ENCODE measurements at places on chromosomes 5 and 9.
A peak's percentile ranks its signal among the peaks of the same experiment; 100 is the strongest.

DNA sequence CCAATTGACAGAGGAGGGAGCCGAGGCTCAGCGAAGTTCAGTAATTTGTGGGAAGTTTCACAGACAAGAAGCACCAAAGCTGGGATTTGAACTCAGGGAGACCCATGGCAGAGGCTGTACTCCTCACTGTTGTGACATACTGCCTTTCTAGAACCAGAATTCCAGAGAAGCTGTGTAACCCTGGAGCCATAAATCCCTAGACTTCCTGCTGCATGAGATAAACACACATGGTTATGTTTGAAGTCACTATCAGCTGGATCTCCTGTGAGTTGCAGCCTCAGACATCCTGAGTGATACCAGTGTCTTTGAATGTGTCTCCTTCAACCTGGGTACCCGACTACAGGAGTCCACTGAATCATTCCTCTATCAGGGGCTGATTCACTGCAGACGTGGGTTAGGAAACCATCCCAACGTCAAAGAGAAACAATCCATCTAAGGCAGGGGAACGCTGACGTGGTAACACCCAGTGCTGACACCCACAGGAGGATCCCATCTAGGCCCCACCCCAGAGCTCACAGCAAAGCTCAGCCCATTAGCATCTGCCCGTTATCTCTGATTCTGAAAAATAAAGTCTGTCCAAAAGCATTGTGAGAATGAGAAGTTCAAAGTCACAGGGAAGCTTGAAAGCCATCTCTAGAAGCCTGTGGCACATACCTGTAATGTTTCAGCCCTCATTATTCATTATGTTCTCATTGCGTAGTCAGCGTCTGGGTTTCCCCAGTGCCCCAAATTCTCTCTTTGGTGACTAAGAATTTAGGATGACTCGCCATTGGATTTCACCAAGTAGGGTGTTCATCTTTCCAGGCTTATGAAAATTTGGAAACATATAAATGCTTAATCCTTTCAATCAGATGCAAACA is 36.3 kb upstream of the BASP1 start:
- DNase-seq, result peak; percentile 73

DNA sequence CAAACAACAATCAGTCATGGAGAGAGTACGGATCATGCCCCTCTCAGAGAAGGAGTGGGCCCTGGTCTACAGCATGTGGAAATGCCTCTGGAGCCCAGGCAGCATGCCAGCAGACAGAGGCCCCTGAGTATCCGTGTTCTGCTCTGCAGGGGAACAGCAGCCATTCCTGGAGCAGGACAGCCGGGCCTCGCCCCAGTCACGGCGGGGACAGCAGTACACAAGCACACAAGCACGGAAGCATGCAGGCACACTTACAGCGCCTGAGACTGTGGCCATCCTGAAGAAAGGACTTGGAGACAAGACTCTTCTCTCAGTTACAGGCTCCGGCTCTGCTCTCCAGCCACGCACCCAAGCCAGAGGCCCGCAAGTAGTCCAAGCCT is 102.6 kb upstream of the ALDH1B1 start:
- DNase-seq, result no peak

GRCh38 chr9:13569602-13570067 is 290.1 kb upstream of the MPDZ start:
- no peak for DNase-seq

DNA sequence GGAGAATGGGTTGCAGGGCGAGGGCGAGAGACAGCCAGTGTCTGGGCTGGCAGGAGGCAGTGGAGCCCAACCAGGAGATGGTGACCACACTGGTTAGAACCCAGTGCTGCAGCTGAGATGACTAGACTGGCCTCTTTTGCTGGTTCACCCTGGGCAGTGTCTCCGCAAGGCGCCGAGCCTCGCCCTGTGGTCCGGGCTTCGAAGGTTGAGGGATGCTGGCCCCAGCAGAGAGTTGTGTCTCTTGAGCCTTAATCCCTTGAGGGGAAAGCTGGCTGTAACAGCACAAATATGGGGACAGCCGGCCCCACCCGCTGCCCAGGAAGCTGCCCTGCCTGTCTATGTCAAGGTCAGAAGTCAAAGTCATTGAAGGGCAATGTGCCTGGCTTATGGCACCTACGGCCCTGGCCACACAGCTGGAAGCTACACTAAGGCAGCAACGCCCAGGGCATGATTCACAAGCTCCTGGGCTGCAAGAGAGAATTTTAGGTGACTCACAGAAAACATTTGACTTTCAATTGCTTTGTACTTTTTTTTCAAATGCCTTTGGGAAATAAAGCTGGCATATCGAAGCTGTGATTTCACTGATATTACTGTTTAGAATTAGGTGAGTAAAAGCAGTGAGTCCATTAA is 33.3 kb downstream of the NKX2-5 start:
- peak; percentile 82 for DNase-seq

DNA sequence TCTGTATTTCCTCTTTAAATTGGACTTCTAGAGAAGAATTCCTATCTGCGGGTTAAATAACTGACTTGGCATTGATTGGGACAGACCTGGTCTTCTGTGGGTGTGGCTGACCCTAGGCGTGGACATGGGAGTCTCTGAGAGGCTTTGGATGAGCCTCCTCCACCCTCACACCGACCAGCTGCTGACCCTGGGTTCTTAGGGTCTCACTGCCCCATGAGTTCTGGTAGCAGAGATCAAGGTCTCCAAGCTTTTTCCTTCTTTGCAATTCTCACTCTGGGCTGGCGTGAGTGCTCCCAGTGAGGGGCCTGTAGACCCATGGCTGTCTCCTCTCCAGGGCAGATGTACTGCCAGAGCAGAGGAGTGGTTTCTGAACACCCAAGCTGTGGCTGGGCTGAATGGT is 41.6 kb upstream of the PITX1 start:
- no peak for DNase-seq

- no peak for DNase-seq
These were observed 12.4 kb downstream of the TMEM171 start for GRCh38 chr5:73132759-73133158.

DNA sequence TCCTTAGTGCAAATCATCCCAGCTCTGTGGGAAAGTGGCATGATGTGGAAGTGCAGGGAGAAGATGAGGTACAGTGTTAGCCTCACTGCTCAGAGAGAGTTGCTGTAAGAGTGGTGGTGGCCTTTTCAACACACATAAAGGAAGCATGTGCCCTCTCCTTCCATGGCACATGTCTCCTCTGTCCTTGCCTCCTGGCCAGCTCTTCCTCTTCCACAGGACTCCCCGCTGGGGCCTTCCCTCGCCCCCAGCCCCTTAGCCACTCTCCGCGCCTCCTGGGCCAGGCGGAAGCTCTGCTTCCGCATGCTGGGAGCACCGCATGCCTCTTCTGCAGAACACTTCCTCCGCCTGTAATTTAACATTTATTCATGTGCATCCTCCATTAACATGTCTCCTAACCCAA is 4.8 kb upstream of the KCNMB1 start:
- no peak for DNase-seq

- no peak for DNase-seq
These were observed 161.3 kb upstream of the IRX4 start for GRCh38 chr5:2044041-2044440.

- DNase-seq, result no peak
These were observed 22.6 kb downstream of the CD180 start for GRCh38 chr5:67173959-67174358.

- DNase-seq, result no peak
These were observed 6.4 kb upstream of the RFK start for GRCh38 chr9:76400534-76401096.

DNA sequence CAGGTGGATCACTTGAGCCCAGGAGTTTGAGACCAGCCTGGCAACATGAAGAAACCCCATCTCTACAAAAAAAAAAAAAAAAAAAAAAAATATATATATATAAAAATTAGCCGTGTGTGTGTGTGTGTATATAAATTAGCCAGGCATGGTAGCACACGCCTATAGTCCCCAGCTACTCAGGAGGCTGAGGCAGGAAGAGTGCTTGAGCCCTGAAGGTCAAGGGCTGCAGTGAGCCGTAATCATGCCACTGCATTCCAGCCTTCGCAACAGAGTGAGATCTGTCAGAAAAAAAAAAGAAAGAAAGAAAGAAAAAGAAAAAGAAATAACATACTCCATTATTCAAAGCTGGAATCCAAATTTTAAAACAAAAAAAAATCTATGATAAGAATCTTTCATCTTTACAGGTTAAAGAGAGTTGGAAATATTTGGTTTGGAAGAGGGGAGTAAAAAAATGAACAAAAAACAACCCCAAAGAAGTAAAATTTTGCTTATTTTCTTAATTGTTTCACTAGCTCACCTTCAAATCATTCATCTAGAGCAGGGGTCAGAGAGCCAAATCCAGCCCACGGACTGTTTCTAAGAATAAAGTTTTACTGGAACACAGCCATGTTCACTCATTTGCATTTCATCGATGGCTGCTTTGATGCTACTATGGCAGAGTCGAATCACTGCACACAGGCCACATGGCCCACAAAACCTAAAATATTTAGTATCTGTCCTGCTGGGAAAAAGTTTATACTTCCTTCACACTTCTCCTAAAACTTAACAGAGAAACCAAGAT is 109.9 kb downstream of the DROSHA start:
- peak; percentile 11 for DNase-seq

DNA sequence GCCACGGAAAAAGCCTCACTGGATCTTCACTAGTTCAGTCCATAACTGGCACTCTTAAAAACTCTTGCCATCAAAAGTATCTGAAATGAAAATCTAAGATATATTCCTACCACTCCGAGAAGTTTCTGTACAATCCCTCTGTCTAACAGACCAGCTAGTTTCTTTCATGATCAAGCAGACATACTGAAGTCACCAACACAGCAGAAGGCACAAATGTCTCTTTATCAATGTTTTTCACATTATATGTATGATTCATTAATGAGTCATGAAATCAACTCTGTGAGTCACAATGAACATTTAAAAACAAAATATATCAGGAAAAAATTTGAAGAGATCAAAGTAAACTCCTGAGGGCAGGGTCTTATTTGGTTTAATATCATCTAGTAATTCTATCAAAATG is 50.8 kb downstream of the F2R start:
- DNase-seq, result no peak

DNA sequence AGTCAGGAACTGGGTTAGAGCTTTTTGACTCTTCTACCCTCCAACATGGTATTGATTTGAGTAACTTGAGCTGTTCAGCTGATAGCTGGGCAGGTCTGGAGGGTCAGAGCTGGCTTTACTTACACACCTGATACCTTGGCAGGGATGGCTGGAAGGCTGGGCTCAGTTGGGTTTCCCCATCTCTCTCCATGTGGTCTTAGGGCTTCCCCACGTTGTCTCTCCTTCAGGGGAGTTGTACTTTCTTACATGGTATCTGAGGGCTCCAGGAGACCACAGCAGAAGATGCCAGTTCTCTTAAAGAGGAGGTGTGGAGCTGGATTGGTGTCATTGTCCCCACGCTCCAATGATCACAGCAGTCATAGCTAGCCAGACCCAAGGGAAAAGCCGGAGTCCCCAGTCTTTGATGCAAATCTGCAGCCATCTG is 25.6 kb downstream of the ISOC1 start:
- DNase-seq, result no peak

DNA sequence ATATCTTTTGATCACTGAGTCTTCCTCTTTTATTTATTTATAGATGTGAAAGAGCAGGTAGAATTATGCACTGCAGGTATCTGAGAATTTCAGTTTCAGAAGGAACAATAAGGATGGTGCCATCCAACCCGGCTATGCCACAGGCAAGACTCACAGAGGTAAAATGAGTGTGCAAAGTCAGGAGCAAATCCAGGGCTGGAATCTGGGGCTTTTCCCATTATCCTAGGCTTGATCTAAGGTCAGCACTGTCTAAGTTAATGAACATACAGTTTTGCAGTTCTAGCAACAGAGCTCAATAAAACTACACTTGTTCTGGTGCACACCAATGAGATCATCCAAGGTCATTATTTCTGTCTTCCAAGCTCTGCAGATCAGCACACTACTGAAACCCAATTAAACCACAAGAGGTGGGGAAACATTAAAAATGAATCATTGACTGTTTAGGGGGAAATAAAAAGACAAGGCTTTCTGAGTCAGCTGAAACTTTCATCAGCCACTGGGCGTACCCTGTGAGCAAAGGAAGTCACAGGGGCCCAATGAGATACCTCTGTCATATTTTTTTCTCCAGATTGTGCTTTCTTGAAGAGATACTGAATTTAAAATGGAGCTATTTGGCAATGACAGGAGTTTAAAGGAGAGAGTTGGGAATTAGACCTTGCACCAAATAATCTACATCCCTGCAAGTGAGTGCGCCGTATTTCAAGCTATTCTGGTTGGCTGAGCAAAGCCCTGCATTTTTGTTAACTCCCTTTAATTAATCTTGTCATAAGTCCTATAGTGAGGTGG is 662.2 kb upstream of the ZNF608 start:
- DNase-seq, result peak; percentile 76

DNA sequence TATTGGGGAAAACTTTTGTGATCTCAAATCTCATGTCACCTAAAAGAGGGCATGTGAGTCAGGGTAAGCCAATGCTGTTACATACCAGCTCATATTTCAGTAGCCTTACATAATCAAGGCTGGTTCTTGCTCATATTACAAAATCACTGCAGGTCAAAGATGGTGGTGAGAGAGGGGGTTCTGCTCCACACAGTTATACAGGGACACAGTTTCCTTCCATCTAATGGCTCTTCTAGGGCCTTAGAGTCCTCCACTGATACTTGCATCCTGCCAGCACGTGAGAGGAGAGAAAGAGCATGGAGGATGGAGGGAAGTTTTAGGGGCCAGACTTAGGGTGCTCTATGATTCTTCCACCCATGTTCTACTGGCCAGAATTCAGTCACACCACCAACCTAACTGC is 130.0 kb downstream of the LIFR start:
- DNase-seq, result no peak

- peak; percentile 73 for DNase-seq
These were observed 49.8 kb downstream of the NR6A1 start for GRCh38 chr9:124721109-124721906.

GRCh38 chr9:91586282-91586681 is 162.7 kb upstream of the NFIL3 start:
- DNase-seq, result no peak

DNA sequence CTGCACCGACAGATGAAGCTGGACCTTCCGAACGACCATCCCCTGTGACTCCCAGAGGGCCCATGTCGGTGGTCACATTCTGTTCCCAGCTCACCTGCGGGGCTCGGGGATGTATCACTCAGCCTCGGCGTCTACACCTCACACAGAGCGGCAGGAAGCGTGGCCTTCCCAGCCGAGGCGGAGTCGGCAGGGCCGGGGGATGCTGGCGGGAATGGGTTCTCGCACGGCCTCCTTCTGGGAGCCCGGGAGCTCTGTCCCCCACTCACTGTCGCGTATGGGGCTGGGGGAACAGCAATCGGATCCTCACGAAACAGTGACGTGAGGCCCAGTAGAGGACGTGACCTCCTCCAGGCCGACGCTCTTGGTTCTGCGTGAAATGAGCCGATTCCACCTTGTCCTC is 20.4 kb downstream of the NACC2 start:
- no peak for DNase-seq

DNA sequence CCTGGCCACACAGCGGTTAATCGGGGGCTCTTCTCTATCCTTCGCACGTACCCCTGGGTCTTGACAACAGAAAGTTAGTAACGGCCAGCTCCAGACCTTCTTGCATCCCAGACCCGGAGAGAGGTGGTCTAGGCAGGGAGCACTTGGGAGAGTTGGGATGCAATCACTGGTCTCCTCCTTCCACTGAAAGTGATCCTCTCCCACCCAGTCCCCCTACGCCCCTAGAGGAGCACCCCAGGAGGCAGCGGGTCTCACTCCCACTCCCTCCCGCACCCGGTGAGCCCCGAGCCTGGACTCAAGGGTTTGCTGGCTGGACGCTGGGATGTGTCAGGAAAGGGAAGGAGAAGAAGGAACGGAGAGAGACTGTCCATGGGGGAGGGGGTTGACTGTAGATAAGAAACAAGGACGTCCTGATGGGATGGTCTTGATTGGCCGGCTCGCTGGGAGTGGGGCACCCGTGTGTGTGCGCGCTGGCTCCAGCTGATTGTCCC is 2.0 kb downstream of the RORB start:
- peak; percentile 36 for DNase-seq
